ENCODE measurements at places on chromosomes 11 and 22.

DNA sequence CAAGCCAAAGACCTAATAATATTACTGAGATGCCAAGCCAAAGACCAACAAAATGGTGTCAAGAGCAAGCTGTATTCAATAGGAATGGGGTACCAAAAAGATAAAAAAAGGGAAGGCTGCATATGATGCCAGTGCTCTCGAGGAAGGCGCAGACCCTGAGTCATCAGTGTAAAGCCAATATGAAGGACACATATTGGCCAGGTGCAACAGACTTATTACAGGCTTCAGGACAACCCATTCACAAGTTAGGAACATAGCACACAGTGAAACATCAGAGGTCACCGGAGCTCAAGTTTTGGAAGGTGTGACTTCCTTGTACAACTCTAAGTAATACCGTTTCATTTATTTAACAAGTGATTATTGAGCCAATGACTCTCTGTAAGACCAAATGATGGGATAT is 58.1 kb downstream of the AMBRA1 start:
- DNase-seq: no peak

- no peak for DNase-seq
Observed at GRCh38 chr11:65399249-65399648, 12.8 kb downstream of the FRMD8 start.

DNA sequence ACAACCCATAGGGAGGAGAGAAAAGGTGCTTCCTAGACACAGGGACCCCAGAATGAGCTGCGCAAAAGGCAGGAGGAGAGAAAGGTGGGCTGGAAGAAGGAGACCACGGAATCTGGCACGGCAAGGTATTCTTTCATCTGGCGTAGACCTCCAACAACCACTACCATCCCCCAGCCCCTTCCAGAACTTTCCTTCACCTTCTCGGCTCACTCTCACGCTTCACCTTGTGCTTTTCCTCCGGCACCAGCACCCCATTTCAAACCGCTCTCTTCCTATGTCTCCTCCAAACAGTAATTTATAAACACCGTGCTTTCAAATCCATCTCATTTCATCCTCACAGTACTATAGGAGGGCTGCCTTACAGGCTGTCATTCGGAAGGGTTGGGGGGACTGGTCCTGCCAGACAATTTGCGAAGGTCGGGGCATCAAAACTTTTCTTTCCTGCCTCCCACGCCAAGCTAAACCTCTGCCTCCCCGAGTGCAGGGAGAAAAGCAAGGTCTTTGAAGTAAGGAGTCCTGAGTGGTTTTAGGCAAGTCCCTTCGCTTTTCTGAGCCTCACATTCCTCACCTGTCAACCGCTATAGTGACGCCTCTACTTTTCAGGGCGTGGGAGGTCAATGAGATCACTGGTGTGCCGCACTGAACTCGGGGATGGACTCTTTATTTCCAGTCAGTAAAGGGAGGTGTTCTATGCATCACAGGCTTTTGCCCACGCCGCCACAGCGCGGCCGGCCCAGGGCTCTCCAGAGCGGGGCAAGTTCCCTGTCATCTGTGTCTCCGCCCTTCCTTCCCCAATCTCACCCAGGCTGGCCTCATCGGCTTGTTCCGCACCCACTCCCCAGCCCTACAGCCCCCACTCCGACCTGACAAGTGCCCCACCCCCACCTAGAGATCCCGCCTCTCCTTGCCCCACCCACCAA is 800 bp downstream of the KCTD21 start:
- DNase-seq: peak; percentile 86

GRCh38 chr11:67584205-67584880 is 731 bp downstream of the GSTP1 start:
- no peak for DNase-seq

- no peak for DNase-seq
Observed at GRCh38 chr11:129637473-129637872, 178.2 kb upstream of the TMEM45B start.

DNA sequence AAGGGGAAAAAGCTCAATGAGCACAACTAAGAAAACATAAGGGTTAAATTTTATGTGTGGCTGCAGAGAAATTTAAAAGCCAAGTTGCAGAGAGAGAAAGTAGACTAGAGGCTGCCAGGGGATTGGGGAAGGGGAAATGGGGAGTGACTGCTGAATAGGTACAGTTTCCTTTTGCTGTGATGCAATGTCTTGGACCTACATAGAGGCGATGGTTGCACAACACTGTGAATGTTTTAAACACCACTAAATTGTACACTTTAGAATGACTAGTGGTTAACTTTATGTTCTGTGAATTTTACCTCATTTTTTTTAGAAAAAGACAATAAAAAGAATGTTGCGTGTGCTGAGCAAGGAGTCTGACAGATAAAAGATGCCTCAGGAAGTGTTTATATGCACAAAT is 36.5 kb downstream of the TENM4 start:
- no peak for DNase-seq

- DNase-seq: no peak
Observed at GRCh38 chr11:20038412-20038811, 121.9 kb downstream of the DBX1 start.

DNA sequence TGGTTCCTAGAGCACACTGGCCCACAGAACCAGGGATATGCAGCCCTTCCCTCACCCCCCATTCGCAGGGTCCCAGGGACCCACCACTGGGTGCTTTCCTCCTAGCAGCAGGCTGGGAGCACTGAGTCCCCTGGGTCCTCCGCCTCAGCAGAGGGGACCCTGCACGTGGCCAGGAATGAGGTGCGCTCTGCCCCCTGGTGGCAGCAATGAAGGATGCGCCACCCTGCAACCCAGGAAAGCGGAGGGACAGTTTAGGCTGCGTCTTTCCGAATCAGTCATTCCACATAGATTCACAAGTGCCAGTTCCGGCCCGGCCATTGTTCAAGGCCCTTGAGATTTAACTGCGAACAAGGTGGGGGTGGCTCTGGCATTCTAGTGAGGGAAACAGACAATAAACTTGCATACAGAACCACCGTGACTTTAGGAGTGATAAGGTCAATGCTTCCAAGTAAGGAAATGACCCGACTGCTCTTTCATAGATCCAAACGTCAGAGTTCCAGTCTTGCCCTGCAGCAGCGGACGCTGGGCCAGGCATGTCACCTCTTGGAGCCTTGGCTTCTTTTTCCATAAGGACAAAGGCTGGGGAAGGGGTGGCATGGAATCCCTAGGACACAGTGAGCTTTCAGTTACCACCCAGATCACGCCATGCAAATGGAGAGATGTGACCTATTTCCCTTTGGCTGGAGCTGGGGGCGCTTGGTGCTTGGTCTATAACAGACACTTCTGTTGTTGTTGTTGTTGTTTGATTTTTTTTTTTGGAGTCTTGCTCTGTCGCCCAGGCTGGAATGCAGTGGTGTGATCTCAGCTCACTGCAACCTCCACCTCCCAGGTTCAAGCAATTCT is 7.7 kb downstream of the RIN1 start:
- peak; percentile 92 for DNase-seq

- no peak for DNase-seq
Observed at GRCh38 chr11:13595166-13595565, 73.3 kb upstream of the FAR1 start.
